NCI-H2227 treated with DMSO at 0.1 percent for 48 hours (cell line): ENCODE measurements at places on chromosomes 11 and 22.

DNA sequence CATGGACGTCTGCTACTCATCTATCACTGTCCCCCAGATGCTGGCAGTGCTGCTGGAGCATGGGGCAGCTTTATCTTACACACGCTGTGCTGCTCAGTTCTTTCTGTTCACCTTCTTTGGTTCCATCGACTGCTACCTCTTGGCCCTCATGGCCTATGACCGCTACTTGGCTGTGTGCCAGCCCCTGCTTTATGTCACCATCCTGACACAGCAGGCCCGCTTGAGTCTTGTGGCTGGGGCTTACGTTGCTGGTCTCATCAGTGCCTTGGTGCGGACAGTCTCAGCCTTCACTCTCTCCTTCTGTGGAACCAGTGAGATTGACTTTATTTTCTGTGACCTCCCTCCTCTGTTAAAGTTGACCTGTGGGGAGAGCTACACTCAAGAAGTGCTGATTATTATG is 9.2 kb upstream of the OR9Q2 start:
- no peak for DNase-seq

DNA sequence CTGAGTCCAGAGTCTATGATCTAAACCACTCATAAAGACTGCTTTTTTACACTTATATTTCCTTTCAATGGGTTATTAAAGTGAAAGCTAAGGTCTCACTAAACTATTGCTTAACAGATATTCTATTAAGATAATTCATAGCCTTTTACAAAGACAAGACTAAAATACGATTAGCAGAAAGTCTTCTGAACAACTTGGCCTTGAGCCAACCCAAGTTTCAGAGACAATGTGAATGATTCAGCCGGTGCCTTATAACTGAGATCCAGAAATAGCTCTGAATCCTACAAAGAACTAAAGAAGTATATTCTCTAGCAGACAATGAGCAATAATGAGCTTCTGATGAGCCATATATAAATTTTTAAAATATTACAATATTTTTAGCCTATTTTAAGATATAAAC is 41.5 kb upstream of the CARD18 start:
- DNase-seq = peak; percentile 29

DNA sequence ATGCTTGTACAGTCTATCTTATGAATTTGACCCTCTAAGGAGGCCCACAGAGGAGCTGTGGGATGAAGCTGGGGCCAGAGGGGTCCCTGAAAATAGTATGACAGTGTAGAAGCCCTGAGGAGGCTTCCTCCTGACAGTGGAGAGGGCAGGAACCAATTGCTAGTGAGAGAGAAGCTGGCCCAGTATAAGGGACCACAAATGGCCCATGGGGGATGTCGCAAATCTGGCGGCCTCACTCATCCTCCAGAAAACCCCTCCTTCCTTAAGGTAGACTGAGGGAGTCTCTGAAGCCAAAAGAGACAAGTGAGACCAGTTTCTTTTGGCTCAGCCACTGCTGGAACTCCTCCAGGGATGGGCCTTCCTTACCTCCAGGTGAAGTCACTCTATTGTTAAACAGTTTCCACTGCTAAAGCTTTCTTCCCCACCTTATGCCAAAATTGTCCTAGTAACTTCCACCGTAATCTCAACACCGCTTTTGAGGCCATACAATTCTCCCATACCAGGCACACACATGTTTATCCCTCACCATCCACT is 17.8 kb upstream of the CASTOR1 start:
- no peak for DNase-seq

GRCh38 chr22:35719212-35719875 is 1.7 kb downstream of the APOL5 start:
- DNase-seq = no peak

DNA sequence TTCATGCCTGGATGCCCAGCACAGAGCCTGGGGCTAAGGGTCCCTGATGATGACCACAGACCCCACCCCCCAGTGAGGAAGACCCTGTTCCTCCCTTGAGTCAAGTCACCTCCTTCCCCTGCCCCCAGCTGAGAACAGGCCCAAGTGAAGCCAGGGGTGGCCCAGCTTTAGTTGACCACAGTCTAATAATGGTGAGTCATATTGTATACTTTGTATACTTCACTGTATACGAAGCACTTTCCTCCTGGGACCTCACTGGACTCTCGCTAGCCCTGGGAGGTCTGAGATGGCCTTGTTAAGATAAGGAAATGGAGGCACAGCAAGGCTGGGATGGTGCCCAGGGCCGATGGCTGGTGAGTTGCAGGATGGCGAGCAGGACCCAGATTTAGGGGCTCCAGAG is 3.7 kb upstream of the FLRT1 start:
- DNase-seq = no peak

- no peak for DNase-seq
Observed at GRCh38 chr22:35381424-35382009, 621 bp downstream of the HMOX1 start.

DNA sequence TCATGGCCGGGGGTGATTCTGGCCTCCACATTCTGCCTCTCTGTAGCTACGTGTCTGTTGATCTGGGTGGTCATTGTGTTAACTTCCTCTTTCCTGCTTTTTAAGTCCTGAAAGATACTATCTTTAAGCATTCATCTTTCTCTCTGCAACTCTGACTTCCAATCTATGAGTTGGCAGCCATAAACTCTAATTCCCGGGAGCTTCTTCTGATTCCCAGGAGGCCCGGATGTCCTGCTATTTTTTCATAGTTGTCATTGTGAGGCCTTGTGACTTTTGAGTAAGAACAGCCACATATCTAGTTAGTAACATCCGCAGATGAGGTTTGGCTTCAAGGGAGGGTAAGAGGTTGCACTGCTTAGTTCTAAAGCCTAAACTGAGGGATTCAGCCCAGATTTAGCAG is 107.8 kb downstream of the SYN3 start:
- no peak for DNase-seq

DNA sequence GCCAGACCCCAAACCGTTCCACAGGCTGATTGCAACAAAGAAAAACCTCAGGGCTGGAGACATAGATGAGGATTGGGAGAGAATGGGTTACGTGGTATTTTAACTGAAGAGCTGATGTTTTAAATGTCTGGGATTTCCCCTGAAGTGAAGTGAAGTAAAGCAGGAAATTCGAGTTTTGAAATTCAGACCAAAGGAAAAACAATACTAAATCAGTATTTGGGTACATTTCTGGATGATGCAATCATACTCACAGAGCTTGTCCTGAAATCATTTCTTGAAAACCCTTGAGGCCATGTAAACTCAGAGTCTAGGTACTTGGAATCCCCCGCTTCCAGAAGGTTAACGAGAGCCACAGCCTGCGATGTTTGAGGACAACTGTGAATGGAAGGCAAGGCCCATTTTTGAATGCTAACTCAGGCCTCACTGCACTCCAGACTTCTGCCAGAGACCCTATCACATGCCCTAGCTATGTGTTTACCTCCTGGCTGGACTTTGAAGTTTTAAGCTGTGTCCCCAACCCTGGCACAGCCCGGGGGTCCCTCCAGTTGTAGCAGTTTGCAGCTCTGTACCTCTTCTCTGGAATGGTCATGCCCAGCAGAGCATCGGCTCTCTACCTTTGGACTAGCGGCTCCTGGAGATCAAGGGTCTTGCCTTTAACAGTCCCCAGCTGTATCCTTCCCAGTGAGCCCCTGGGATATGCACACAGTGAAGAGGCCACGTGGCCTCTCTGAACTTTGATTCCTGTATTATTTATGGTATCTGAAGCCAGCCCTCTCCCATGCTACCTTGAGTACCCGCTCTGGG is 5.4 kb upstream of the FTH1 start:
- DNase-seq = no peak

GRCh38 chr22:46041642-46042041 is 64.7 kb upstream of the WNT7B start:
- DNase-seq = no peak

DNA sequence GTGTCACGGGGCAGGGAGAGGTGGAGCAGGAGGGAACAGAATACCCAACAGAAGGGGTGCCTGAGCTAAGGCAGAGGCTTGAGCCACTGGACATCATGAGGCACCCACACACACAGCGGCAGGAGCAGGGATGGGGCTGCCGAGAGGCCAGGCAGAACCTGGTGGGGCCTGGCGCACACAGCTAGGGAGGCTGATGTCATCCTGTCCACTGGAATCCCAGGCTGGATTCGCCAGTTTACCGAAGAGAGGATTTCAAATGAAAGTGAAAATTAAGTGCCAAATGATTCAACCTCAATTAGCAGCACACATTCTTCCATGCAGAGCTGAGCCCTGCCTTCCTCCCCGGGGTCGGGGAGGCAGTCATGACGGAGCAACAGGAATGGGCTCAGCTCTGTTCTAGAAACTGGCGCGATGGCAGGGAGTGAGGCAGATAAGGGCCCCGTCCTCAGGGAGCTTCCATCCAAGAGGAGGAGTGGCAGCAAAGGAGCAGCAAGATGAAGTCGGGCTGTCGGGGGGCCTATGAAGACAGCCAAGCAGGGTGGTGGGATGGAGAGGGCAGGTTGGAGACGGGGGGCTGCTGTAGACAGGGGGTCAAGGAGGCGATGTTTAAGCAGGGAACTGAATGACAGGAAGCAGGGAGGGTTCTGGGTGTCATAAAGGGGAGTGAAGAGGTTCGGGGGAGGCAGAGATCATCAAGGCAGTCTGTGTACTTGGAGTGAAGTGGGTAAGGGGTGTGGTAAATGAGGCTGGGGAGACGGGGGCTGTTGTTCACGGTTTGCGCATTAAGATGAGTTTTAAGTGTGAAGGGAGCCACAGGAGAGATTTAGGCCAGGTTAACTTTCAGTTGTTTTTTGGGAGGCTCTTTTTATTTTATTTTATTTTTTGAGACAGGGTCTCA is 6.4 kb downstream of the RAC2 start:
- DNase-seq = no peak

GRCh38 chr11:72716290-72716689 is 35.9 kb downstream of the ARAP1 start:
- DNase-seq = peak; percentile 50

- DNase-seq = no peak
Observed at GRCh38 chr11:8699903-8700302, 17.3 kb downstream of the RPL27A start.

DNA sequence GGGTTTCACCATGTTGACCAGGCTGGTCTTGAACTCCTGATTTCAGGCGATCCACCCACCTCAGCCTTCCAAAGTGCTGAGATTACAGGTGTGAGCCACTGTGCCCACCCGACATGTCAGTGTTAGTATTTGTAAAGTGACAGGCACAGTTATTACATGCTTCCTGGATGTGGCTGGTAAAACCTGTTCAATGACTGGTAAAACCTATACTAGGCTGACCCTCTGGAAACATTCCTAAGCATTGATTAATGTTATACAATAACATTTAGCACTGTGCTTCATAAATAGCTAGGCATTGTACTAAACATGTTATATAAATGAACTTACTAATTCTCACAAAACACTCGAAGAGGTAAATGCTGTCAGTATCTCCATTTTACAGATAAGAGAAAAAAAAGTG is 20.9 kb upstream of the JHY start:
- no peak for DNase-seq

DNA sequence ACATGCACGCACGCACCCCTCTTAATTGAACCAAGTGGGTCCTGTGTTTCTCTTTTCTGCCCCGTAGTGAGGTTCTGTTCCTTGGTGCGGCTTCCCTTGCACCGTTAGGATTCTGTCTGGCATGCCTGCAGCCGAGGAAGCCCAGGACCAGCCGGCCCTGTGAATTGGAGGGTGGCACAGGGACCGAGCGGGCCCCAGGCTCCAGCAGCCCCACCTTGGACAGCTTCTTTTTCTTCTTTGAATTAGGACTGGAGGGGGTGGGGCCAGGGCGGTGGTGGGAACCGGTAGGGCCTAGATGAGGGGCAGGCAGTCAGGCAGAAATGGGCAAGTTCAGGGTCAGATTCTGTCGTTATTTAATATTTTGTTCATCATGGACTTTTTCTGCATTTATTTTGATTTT is 94.7 kb downstream of the MPPED1 start:
- DNase-seq = no peak

GRCh38 chr22:37989146-37990045 is 5.0 kb upstream of the SOX10 start:
- DNase-seq = no peak

- no peak for DNase-seq
Observed at GRCh38 chr22:46046299-46046685, 69.3 kb upstream of the WNT7B start.

DNA sequence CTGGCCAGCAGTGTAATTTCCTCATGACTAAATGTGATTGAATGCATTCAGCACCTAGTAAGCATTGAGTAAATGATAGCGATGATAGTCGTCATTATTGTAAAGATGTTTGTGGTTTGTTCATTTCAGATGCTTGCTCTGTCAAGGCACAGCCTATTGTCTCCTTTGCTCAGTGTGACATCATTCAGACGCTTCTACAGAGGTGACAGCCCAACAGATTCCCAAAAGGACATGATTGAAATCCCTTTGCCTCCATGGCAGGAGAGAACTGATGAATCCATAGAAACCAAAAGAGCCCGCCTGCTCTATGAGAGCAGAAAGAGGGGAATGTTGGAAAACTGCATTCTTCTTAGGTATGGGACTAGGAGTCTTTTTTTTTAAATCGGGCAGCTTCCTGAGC is 7.6 kb downstream of the SDHAF2 start:
- DNase-seq = no peak

GRCh38 chr11:60925868-60926267 is 1.6 kb downstream of the TMEM132A start:
- no peak for DNase-seq

DNA sequence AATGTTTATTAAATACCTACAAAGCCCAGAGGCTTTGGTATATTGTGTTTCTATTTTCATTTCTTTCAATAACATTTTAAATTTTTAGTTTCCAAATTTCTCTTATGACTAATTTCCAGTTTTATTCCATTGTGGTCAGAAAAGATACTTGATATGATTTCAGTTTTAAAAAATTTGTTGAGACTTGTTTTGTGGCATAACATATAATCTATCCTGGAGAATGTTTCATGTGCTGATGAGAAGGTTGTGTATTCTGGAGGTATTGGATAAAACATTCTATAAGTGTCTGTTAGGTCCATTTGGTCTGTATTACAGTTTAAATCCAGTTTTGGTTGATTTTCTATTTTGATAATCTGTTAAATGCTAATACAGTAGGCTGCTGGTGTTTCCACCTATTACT is 9.8 kb upstream of the RAG1 start:
- DNase-seq = no peak

- DNase-seq = no peak
Observed at GRCh38 chr11:64916040-64916774, 802 bp downstream of the ATG2A start.

GRCh38 chr11:16981651-16982194 is 32.5 kb downstream of the PLEKHA7 start:
- DNase-seq = no peak

- DNase-seq = no peak
Observed at GRCh38 chr11:19892387-19892786, 179.8 kb downstream of the NAV2 start.

DNA sequence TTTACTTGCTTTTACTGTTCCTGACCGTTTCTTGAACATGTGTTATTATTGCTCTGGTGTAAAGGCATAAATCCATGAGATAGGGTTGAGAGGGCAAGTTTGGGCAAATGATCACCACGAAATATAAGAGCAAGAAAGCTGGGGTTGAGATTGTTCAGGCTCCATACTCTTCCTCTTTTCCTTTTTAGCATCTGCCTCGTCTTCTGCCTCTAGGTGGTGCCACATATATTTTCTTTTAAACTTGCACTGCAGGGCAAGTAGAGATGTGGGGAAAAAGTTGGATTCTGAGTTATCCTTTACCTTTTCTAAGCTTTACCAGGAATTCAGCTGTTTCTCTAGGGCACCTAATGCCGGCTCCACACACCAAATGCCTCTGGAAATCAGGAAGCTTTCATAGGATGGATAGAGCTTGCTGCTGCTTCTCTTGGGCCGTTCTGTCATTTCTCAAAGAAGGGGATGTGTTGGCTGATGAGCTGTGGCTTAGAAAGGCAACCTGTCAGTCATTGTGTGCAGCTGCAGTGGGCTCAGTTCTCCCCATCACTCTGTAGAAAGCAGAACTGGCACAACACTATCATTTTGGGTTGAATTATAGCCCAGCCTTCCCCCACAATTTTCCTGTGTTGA is 98.2 kb downstream of the LDLRAD3 start:
- no peak for DNase-seq
